MCF 10A (cell line): ENCODE measurements at places on chromosomes 13 and 19.

DNA sequence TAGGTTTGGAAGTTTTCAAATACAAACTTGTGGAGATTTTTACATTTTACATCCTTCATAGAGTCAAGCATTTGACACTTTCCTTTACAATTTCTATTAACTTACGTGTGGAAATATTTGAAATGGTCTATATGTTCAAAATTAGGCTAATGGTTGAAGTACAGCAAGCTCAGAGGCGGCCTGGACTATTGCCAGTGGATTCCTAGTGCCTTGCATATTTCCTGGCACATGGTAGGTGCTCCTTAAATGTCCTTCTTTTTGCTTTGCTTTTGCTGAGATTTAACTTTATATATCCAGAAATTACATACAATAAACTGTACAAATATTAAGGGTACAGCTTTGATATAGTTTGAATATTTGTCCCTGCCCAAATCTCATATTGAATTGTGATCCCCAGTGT lies 93.9 kb downstream of the UBL3 start:
- peak; percentile 47 for DNase-seq

DNA sequence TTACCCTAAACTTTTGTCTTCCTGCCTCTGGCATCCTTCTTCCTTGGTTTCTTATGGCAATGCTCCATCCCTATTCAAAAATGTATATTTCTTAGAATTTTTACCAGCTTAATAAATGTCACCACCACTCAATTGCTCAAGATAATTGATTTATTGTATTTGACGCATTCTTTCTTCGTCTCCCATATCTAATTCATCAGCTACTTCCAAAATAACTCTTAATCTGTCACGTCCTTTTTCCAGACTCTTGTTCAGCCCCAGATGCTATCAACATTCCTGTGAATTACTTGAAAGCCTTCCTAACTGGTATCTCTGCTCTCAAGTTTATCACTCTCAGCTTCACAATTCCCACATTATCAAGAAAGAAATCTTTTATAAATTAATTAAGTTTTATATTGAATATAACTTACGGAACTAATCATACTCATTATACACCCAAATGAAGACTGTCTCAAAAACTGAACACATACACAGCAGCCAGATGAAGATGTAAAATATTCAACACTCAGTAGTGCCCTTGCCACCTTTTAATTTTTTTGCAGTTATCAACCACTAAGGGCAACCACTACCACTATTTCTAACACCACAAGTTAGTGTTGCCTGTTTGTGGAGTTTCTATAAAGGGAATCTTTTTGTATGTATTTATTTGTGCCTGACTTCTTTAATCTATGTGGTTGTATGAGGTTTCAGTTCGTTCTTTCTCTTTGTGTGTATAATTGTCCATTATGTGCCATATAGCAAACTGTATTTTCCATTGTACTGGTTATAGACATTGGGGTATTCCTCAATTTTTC lies 2295.4 kb downstream of the PCDH9 start:
- no peak for DNase-seq

- no peak for DNase-seq
Observed at GRCh38 chr19:43450545-43450997, 14.8 kb downstream of the LYPD3 start.

DNA sequence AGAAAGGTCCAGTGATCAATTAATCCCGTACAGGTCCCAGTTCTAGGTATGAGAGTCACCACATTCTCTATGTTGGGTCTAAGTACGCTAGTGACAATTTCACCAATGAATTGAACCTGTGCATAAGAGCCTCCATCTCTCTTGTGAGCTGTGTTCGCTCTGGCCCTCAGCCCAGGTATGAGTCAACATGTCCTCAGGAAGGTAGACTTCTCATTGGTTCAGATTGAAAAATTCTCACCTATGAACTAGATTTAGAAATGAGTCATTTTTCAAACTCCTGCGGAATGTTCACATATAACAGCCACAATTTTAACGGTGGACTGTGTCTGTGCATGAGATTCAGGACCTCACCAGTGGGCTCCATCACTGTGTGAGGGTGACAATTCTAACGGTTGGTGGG lies 12.7 kb upstream of the ZNF43 start:
- DNase-seq, result no peak

DNA sequence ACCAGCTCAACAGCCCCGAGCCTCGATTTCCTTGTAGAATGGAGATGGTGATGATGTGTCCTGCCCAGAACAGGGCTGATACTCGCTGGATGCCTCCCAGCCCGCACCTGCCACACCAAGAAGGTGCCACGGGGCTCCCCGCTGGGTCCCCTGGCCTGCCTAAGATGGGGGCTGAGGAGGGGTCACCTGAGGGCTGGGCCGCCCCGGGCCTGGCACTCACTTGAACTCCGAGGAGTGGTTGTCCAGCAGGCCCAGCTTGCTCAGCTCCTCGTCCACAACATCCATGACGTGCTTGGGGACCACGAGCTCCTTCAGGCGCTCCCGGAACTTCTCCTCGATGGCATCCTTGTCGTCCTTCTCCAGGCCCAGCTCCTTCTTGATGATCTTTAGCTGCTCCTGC lies 14.4 kb downstream of the LONP1 start:
- DNase-seq, result no peak

DNA sequence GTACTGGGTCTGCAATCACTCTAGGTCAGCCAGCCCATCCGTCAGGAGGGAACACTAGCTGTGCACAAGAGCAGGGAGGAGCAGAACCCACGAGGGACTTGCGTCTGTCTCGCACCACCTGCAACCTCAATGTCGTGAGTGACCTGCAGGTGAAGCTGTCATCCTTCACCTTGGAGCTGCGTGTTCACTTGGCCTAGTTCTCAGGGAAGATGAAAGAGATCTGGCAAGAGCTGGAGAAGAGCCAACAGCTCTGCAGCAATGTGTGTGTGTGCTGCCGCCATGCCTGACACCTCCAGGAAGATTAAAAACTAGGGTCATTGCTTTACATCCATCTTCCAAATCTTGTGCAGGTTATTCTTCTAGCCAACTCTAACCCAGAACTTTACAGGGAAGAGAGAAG lies 117.6 kb upstream of the MRI1 start:
- no peak for DNase-seq

DNA sequence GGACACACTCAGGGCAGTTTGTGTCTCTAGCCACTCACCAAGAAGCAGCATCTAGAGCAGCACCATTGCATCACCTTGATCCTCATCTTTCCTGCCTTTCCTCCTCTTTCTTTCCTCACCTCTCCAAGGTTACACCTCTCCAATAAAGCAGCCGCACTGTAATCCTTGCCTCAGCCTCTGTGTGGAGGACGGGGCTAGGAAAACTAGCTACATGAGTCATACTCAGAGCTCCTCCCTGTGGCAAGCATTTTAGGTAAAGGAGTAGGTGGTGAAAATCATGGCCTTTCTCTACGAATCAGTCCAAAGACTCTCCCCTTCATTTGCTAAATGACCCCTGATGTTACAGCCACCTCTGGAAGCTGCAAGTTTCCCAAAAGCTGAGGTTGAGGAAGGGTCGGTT lies 108.9 kb downstream of the DNAJC15 start:
- DNase-seq, result peak; percentile 82

- no peak for DNase-seq
Observed at GRCh38 chr13:74555651-74556420, 421.6 kb upstream of the KLF12 start.

DNA sequence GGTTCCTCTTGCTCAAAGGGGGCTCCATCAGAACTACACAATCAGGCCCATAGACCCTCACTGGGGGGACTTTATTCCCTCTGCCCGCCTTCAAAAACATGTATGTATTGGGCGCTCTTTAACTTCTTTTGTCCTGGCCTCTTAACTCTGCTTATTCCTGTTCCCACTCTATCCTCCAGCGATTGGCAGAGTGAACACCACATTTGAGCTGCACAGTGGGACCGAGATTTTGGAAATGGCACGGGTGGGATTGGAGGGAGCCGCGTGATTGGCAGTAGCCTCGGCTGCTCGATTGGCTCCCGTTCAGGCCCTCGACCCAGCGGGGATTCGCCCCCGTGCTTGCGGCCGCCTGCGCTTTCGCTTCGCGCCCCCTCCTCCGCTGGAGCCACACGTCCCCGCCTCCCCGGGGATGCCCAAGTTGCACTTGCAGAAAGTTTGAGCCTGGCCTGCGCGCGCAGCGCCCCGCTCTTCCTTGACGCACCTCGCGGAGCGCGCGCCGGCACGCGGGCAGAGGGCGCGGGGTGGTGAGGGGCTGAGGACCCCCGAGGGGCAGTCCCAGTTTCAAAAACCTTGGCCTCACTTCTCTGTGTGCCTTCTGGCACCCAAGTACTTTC lies at the start of gene ZIC5:
ZIC5 (minus strand) TSS at position 192 of the 614 bp plus-strand sequence; CDS start at position 28, 164 bp downstream.
- no peak for DNase-seq

GRCh38 chr19:53594811-53595509 lies 36.8 kb upstream of the DPRX start:
- DNase-seq, result no peak

- no peak for DNase-seq
Observed at GRCh38 chr13:43880214-43880855, 631 bp downstream of the LACC1 start.

DNA sequence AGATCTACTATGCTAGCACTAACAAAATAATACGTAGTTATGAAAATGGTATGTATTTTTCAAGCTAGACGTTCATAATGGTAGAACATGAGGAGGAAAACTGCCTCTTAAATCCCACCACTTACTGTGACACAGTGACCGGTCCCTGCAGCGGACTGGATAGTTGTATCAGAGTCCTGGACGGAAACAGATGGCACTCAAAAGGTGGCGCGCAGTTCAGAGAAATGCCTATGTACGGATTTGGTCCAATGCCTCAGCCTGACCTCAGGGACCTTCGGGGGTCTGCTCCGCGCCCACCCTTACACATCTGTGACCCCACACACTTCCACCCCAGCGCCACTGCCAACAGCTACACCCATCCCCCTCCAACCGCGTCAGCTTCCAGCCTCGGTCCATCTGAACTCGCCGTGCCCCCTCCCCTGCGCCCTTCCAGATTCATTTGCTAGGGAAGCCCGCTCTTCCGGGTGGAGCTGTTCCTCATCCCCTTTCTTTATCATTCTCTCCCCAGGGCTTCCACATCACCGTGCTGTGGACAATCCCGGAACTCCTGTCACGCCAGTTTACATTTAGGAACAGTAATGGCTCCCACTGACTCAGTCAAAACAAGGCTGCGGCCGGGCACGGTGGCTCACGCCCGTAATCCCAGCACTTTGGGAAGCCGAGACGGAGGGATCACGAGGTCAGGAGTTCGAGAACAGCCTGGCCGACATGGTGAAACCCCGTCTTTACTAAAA lies 792 bp upstream of the LENG8 start:
- DNase-seq, result peak; percentile 47

GRCh38 chr19:793806-794205 lies 3.4 kb upstream of the PTBP1 start:
- no peak for DNase-seq

- DNase-seq, result no peak
Observed at GRCh38 chr13:94232161-94232950, 247.1 kb downstream of the DCT start.

GRCh38 chr13:93552596-93552995 lies 326.0 kb downstream of the GPC6 start:
- no peak for DNase-seq

DNA sequence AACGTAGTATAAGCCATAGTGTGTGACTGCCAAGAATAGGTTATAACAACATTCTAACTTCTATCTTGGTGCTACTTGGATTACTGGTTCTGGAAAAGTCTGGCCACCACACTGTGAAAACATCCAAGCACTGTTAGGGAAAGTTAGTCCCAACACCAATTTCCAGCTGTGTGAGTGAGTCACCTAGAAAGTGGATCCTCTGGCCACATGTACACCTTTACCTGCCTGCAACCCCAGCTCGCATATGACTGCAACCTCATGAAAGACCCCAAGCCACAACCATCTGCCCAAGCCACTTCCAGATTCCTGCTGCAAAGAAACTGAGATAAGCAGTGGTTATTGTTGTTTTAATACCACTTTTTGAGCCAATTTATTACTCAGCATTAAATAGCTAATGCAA lies 404.5 kb downstream of the KCTD12 start:
- no peak for DNase-seq

GRCh38 chr13:43156916-43157315 lies 133.5 kb downstream of the DNAJC15 start:
- DNase-seq, result no peak

DNA sequence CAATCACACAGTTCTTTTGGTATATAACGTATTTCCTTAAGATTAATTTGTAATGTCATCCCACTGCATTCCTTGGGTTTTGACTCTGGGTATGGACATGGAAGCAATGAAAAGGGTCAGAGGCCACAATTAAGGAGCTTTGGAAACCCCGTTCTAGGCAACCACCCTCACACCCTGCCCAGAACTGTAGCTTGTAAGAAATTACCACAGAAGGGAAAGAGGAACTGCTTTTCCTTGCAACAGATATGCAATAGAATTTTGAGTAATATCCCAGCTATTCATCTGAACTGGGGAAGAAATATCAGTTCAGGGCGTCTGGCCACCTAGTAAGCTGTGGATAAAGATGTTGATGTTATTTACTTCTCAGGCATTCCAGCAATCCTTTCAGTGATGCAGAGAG lies 985 bp upstream of the CLC start:
- DNase-seq, result no peak

- DNase-seq, result no peak
Observed at GRCh38 chr13:33519561-33520467, 234.3 kb upstream of the STARD13 start.

DNA sequence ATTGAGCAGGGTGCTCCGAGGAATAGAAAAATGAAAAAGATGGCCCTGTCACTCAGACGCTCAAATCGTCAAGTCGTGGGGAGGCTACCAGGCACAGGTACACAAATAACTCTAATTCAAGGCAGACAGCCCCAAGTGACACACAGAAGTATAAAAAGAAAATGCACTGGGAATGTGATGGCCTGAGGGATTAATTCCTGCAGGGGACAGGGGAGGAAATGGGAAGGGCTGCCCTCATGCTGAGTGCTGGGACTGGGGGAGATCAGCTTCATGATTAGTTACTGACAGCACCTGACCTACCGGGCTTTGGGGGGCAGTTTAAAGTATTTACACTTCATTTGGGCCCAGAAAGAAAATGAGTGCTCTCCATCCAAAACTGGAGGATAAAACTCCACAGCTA lies 20.9 kb upstream of the UBE2L5 start:
- no peak for DNase-seq

- no peak for DNase-seq
Observed at GRCh38 chr13:111314852-111315251, 5.6 kb upstream of the TEX29 start.

DNA sequence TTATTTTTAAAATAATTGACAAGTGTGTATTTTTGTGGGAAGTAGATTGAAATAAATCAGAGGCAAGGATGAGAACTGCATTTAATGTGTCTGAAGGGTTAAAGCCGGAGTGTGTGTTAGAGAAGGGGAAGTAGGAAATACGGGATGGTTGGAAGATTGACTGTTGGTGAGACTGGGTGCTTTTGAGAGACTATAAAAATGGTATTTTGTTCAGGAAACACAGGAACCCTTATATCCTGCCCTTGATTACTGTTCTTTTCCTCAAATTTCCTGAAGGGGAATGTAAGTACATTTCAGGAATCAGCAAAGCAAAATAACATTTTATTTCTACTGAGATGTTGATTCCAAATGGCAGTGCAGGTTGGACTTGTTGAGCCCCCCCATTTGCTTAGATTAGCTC lies 15.1 kb downstream of the IFT88 start:
- DNase-seq, result no peak

GRCh38 chr13:110438211-110438610 lies 123.3 kb downstream of the RAB20 start:
- DNase-seq, result no peak
